Mammary epithelial cell (primary cell): ENCODE measurements at places on chromosomes 6 and 20. TPM values are rescaled to one million over a fixed set of nuclear protein-coding genes. Genes with fewer than 3 reads are reported as not detected.

The TRAPPC3L gene
- 0.18 TPM for polyA plus RNA-seq

The ULBP2 gene
- polyA plus RNA-seq, result 20.7 TPM

The CTCFL gene
- not detected for polyA plus RNA-seq

The WFDC6 gene
- not detected for polyA plus RNA-seq

The MTFR2 gene
- polyA plus RNA-seq, result 13.2 TPM

The BTN2A1 gene
- 9.0 TPM for polyA plus RNA-seq

The DEFB121 gene
- polyA plus RNA-seq, result not detected

The KCNS1 gene
- 0.32 TPM for polyA plus RNA-seq

The GINS1 gene
- 13.0 TPM for polyA plus RNA-seq

The IRF4 gene
- polyA plus RNA-seq, result 0.01 TPM

The CLDN20 gene
- polyA plus RNA-seq, result not detected

The HIVEP2 gene
- polyA plus RNA-seq, result 7.4 TPM

The FRS3 gene
- polyA plus RNA-seq, result 2.2 TPM

The ANKEF1 gene
- polyA plus RNA-seq, result 4.4 TPM

The PRICKLE4 gene
- 0.25 TPM for polyA plus RNA-seq

The SOX4 gene
- 6.2 TPM for polyA plus RNA-seq

The TMEM244 gene
- not detected for polyA plus RNA-seq

The SRC gene
- polyA plus RNA-seq, result 39.3 TPM

The PLAGL2 gene
- 3.7 TPM for polyA plus RNA-seq

The NEU1 gene
- polyA plus RNA-seq, result 44.5 TPM

The CDH22 gene
- not detected for polyA plus RNA-seq

The COQ3 gene
- 10.6 TPM for polyA plus RNA-seq

The PI16 gene
- not detected for polyA plus RNA-seq

The AVP gene
- not detected for polyA plus RNA-seq
